ENCODE measurements at places on chromosomes 3 and 15. TPM values are rescaled to one million over a fixed set of nuclear protein-coding genes. Genes with fewer than 3 reads are reported as not detected.

The CCR8 gene
- total RNA-seq: not detected

The CLASP2 gene
- total RNA-seq: 60.5 TPM

The IL17RE gene
- total RNA-seq: 0.18 TPM

The MITF gene
- 1.3 TPM for total RNA-seq

The PRSS50 gene
- not detected for total RNA-seq

The CIDEC gene
- 0.09 TPM for total RNA-seq

The NEO1 gene
- total RNA-seq: 0.09 TPM

The NANOGP8 gene
- total RNA-seq: not detected

The CFAP20DC gene
- 1.0 TPM for total RNA-seq

The PRR20G gene
- total RNA-seq: not detected

The GLT8D1 gene
- 60.3 TPM for total RNA-seq

The STRA6 gene
- not detected for total RNA-seq

The C2CD4B gene
- 38.2 TPM for total RNA-seq

The ZKSCAN7 gene
- total RNA-seq: 0.63 TPM

The CEP97 gene
- 9.7 TPM for total RNA-seq

The CHRM5 gene
- total RNA-seq: under 0.01 TPM

The IQCF5 gene
- not detected for total RNA-seq

The SEMA3G gene
- total RNA-seq: 27.2 TPM

The MTMR10 gene
- total RNA-seq: 16.8 TPM
